Bronchial epithelial cell (primary cell): ENCODE measurements at places on chromosomes 7 and 10.
A peak's percentile ranks its signal among the peaks of the same experiment; 100 is the strongest.

- DNase-seq = no peak
These were observed 209.9 kb downstream of the CRPPA start for GRCh38 chr7:16211402-16211925.

- DNase-seq = no peak
These were observed 135.9 kb downstream of the JCAD start for GRCh38 chr10:29923416-29923965.

DNA sequence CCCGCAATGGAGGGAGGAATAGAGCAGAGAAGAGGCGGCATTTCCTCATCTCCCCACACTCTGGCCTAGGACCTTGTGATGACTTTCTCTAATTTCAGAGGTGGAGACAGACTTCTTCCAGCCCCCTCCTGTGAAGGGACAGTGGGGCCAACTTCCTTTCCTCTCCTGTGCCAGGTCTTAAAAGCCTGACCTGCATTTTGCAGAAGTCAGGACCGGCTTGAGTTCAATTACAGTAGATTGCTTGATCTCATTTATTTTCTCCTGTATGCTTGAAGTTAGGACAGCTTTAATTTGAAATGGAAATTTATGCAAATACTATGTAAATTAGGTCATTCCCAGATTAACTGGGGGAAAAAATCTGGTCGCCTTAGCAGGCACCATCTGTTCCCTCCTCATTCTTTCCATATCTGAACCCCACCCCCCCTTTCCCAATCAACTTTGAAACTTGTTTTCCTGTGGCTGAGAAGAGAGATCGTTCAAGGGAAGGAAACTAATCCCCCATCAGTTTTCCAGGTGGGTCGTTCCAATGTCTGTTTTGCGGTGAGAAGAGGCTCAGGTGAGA lies 57.1 kb downstream of the SYPL1 start:
- no peak for DNase-seq

DNA sequence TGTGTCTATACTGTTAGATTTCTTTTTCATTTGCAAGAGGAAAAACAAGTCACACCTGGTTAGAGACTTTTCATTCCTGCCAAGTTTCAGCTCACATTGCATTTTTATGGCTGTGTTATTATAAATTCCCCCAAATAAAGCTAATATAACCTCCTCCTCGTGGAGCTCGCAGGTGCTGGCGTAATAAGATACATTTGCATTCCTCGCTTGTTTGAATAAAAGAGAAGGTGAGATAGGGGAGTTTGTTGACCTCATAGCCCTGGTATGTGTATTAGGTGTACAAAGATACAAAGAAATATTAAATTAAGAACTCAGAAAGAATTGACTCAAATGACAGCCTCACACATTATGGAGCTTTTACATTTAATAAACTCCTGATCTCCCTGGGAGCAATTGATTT lies 257.7 kb upstream of the SP8 start:
- peak; percentile 56 for DNase-seq

DNA sequence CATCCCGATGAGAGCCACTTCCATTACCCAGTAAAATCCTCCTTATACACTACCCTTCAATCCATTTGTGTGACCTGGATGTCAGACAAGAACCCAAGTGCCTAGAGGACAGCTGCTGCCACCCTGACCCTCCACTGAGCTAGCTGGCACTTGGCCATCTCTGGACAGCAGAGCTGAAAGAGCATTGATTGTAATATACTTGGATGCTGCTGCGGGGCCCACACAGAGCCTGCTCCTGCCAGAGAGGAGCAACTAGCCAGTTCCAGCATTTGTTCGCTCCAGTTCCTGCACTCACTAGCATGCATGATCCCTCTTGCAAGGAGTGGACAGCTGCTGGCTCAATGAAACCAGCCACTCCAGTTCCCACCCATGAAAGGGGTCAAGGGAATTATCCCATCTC lies 8.4 kb upstream of the TMEM254 start:
- no peak for DNase-seq

DNA sequence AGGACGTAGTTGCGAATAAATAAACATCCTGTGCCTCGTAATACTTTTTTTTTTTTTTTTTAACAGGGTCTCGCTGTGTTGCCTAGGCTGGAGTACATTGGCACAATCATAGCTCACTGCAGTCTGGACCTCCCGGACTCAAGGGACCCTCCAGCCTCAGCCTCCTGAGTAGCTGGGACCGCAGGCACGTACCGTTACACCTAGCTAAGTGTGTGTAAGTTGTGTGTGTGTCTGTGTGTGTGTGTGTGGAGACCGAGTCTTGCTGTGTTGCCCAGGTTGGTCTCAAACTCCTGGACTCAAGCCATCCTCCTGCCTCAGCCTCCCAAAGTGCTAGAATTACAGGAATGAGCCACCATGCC lies 573 bp upstream of the PON2 start:
- no peak for DNase-seq

GRCh38 chr10:49615721-49616120 lies 1.9 kb downstream of the CHAT start:
- DNase-seq = no peak

- no peak for DNase-seq
These were observed 31.0 kb downstream of the AMZ1 start for GRCh38 chr7:2719007-2719406.

- no peak for DNase-seq
These were observed 104.3 kb downstream of the KIAA1217 start for GRCh38 chr10:24313283-24313682.

DNA sequence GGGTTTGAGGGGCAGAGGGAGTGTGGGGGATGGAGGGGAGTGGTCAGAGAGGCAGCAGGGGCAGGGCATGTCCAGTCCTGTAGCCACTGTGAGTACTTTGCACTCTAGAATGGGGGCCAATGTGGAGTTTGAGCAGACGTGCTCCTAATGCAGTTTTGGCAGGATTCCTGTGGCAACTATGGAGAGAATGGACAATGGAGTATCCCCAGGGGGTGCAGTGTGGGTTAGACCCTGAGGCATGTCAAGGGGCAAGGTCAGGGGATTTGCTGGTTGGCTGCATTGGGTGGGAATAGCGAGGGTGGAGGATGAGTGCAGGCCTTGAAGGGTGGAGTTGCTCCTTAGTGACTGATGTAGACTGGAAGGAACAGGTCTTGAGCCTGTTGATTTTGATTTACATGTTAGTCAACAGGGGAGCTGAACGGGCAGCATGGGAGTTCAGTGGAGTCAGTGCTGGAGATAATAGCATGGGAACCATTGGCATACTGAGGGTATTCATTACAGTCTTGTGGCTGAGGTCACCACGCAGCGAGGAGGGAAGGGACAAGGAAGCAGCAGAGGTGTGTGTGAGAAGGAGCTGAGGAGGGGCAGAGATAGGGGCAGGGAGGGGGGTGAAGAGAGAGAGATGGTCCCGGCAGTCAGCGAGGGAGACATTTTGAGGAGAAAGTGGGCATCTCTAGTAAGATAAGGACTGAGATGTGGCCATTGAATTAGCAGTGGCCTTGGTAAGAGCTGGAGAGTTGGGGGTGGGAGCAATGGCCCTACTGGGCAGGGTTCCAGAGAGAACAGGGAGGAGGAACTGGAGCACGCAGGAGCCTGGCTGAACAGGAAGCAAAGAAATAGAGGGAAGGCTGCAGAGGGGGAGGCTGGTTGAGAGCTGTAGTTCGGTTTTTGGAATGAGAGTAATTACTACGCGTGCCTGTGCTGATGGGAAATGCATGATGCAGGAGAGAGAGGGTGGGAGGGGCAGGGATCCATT lies 112.7 kb downstream of the CCNY start:
- DNase-seq = peak; percentile 22

- no peak for DNase-seq
These were observed 507.2 kb downstream of the TNS3 start for GRCh38 chr7:47074702-47075153.

GRCh38 chr10:64497306-64497705 lies 976.1 kb downstream of the REEP3 start:
- DNase-seq = no peak

DNA sequence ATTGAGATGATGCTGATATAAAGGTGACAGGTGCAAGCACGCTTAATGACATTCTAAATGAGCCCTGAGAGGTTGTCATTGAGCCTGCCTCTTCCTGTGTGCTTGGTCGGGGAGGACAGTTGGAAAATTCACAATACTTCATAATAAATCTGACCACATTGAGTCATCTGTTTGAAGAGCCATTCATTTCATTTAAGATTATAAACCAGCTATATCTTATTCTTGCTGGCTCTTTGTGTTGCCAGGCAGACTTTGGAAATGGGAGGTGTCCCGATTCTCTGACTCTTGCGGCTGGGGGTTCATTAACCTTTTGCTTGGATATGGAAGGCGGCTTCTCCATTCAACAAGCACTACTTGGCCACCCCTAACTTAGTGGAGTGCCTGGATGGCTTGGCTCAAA lies 198.2 kb downstream of the FANK1 start:
- DNase-seq = peak; percentile 11

DNA sequence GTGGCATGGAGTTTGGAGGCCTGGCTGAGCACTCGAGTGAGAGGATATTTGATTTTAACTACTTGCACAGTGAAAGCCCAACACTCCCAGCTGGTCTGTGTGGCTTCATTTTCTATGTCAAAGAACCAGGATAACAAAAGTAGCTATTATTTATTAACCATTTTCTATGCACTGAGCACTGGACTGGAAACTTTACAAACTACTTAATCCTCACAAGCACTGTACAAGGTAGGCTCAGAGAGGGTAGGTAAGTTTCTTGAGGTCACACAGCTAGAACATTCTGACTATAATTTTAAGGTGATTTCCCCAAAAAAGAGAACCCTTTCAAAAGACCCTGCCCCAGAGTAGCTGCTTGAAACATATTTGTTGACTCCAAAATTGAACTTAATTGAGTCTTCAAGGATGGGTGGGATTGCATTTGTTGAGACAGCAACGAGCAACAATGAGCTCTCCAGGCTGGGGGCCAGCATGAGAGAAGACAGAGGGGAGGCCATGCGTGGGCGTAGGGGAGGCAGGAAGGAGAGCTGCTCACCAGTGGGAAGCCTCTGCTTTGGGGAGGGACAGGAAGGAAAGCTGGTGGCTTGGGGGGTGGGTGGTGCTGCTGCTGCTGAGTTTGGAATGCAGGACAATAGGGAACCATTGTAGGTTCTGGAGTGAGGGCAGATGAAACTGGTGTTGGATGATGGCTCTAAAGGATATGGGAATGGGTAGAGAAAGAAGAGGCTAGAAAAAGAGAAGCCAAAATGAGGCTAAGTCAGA lies 31.5 kb downstream of the FAM241B start:
- no peak for DNase-seq

- no peak for DNase-seq
These were observed 118.8 kb downstream of the CUX1 start for GRCh38 chr7:101936223-101936610.

- no peak for DNase-seq
These were observed 54.1 kb downstream of the HSPA12A start for GRCh38 chr10:116688241-116688711.

GRCh38 chr10:122164023-122164601 lies 107.0 kb upstream of the BTBD16 start:
- DNase-seq = no peak

- DNase-seq = peak; percentile 39
These were observed 48.4 kb upstream of the HABP2 start for GRCh38 chr10:113504423-113504822.

DNA sequence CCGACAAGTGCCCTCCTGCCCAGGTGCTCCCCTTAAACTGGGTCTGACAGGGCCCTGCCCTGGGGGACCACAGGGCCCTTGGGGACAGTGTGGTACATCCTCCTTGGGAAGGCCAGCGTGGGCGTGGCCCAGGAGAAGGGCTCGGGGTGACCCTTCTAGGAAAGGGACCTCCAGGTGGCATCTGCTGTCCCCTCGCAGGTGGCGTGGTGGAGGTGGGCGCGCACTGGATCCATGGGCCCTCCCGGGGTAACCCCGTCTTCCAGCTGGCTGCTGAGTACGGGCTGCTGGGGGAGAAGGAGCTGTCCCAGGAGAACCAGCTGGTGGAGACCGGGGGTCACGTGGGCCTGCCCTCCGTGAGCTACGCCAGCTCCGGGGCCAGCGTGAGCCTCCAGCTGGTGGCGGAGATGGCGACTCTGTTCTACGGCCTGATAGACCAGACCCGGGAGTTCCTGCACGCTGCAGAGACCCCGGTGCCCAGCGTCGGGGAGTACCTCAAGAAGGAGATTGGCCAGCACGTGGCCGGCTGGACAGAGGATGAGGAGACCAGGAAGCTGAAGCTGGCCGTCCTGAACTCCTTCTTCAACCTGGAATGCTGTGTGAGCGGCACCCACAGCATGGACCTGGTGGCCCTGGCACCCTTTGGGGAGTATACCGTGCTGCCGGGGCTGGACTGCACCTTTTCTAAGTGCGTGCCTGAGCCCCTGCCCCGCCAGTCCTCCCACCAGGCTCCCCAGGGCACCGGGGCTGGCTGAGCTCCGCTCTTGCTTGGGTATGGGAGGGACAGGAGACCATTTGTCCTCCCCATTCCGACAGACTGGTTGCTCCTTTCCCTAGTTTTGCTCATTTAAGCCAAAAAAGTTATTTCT lies 972 bp downstream of the PAOX start:
- DNase-seq = no peak
